ENCODE measurements at places on chromosomes 7 and 10.
A peak's percentile ranks its signal among the peaks of the same experiment; 100 is the strongest.

- DNase-seq = no peak
These were observed 18.2 kb downstream of the SNX8 start for GRCh38 chr7:2295936-2296620.

DNA sequence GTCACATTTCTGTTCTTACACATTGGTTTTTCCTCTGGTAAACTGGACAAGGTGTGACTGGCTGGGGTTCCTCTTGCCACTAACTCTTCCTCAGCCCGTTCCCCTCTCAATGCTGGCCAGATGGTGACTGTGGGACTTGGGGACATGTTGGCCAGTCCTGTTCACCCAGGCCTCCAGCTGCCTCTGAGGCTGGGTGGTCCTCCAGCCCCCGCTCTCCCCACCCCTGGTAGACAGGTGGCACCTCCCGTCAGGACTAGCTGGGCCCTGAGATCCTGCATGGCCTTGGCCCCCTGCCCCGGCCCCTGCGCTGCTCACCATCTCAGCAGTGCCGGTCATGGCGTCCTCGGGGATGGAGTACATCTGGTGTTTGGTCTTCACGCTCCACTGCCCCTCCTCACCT, 10.8 kb upstream of the MYL7 start:
- DNase-seq = no peak

DNA sequence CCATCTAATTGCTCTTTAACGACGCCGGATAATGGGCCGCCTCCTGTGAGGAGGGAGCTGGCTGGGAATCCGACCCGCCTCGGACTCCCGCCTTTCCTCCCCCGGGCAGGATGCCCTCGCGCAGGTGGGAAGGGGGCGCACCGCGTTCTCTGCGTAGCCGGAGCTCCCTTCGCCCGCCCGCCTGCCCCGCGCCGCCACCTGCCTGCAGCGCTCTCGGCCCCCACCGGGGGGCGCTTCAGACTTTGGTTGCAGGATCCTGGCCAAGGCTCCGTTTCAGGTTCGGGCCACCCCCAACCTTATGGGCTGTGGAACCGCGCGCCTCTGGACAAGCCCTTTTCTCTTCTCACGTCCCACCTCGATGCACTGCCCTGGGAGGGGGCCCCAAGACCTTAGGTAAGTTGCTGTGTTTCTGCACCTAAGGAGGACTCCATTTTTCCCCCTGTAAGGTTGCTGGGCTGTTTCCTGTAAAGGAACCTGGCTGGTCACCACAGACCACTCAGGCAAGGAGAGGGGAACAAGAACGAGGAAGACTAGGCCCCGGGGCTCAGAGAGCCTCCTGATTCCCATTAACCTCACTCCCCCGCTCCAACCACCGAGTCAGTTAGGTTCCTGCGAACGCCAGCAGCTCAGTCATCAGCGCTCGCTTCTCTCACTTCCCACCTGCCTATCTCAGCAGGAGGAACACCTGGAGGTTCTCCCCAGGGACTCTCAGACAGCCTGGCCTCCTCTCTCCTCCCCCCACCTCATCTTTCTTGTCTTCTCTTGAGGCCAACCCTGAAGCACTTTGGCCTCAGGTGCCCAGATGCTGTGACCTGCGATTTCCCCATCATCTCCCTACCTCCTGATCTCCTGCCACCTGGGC, 11.3 kb upstream of the KAZALD1 start:
- peak; percentile 51 for DNase-seq

- peak; percentile 47 for DNase-seq
These were observed 13.1 kb upstream of the ARPC1A start for GRCh38 chr7:99312316-99313203.

DNA sequence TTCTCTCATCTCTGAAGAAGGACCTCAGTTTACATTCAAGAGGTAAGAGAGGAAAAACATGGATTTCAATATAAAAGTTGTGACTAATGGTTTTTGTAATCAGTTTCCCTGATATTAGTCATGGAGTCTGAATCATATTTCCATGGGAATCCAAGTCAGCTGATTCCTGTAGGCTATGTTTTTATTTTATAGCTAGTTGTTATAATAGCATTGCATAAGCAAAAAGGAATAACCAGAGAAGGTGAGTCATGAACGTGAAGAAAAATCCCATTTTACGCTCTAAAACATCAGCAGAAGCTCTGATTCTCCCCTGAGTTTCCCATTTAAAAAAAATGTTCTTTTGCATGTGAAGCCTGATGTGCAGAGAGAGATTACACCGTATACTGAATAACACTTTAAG, 299.3 kb downstream of the SFMBT2 start:
- no peak for DNase-seq

Measured in stimulated activated CD8-positive, alpha-beta memory T cell treated with anti-CD3 and anti-CD28 coated beads, Interleukin-4, amount 100 ng/mL, for 1 hour (primary cell).